Hypothalamus (tissue), 51 donors: ENCODE measurements at places on chromosomes 7 and 10.

- no peak for DNase-seq
Observed at GRCh38 chr10:50990568-50991455, 83.5 kb upstream of the PRKG1 start.

- no peak for DNase-seq
Observed at GRCh38 chr10:17547060-17547459, 70.1 kb downstream of the HACD1 start.

GRCh38 chr10:93376372-93377293 lies 105.5 kb downstream of the MYOF start:
- no peak for DNase-seq

- DNase-seq, result peak; percentile 51
Observed at GRCh38 chr10:76984559-76985443, 652.8 kb downstream of the KCNMA1 start.

DNA sequence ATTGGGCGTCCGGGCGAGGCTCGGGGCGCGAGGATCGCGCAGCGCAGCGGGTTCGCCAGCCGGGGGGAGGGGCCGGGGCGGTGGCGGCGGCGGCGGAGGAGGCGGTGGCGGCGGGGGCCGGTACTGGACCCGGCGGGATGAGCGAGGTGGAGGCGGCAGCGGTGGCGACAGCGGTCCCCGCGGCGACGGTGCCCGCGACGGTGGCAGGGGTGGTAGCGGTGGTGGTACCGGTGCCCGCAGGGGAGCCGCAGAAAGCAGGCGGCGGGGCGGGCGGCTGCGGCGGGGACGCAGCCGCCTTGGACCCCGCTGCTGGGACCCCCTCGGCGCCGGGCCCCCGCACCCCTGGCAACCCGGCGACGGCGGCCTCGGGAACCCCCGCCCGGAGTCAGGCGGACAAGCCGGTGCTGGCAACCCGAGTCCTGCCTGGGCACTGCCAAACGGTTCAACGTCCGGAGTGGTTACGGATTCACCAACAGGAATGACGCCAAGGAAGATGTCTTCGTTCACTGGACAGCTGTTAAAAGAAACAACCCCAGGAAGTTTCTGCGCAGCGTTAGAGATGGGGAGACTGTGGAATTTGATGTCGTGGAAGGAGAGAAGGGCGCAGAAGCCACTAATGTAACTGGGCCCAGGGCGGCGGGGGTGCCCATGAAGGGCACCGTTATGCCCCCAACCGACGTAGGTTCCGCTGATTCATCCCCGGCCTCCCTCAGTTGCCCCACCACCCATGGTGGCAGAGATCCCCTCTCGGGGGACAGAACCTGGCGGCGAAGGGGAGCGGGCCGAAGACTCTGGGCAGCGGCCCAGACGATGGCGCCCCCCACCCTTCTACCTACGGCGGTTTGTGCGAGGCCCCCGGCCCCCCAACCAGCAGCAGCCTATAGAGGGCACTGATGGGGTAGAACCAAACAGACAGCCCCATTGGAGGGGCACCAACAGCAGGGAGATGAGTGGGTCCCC lies 100.3 kb upstream of the CPXM2 start:
- no peak for DNase-seq

DNA sequence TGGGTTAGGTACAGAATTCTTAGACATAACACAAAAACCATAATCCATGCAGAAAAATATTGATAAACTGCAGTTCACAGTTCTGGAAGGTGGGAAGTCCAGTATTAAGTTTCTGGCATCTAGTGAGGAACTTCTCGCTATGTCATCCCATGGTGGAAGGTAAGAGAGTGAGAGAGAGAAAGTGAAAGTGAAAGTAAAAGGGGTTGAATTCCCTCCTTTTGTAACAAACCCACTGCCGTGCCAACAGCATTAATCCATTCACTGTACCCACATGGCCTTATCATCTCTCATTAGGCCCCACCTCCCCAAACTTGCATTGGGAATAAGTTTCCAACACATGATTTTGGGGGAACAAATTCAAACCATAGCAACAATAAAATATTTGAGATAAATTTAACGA lies 17.1 kb downstream of the ZNF485 start:
- DNase-seq, result no peak

DNA sequence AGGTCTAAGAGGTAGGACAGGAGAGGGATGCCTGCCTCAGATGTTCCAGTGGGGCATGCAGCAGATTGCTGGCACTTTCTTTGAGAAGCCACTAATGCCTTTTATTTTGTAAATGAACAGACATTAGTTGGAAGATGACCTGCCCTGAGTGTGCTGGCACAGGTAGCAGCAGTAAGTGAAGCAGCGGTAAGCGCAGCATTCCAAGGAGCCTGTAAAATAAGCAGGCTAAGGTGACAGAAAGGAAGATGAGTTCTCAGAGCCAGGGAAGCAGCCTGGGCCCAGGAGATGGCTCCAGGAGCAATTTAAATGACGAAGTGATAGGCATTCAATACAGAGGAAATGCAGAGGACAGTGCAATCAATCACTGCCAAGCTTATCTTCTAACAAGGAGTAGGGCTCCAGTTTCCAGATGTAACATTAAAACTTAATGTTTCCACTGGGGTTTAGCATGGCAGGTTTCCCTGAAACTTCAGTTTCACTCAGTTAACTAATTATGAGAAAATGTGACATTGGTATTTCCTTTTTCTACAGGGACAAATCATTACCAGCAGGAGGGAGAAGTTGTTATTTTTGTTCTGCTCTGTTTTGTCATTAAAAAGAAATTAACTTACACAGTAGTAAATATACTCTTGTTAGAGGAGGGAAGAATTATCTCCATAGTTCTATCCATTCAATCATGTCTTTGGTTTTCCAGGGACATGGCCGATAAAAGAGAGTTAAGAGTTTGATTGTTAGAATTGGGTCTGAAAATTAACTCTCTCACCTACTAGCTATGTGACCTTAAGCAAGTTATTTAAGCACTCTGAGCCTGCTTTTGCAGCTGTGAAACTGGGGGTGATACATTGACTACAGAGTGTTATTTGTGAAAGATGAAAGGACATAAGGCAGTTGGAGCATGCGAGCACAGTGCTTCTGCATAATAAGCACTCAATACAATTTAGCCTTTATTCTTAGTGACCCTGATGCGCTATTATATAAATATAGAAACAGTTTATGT lies 96.6 kb upstream of the PTN start:
- DNase-seq, result no peak

DNA sequence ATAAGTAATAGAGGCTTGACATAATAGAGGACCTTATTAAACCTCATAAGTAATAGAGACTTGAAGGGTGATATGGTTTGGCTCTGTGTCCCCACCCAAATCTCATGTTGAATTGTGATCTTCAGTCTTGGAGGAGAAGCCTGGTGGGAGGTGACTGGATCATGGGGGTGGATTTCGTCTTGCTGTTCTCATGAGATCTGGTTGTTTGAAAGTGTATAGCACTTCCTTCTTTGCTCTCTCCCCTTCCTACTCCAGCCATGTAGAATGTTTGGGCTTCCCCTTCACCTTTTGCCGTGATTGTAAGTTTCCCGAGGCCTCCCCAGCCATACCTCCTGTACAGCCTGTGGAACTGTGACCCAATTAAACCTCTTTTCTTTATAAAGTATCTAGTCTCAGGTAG lies 8.6 kb downstream of the KIFBP start:
- no peak for DNase-seq

DNA sequence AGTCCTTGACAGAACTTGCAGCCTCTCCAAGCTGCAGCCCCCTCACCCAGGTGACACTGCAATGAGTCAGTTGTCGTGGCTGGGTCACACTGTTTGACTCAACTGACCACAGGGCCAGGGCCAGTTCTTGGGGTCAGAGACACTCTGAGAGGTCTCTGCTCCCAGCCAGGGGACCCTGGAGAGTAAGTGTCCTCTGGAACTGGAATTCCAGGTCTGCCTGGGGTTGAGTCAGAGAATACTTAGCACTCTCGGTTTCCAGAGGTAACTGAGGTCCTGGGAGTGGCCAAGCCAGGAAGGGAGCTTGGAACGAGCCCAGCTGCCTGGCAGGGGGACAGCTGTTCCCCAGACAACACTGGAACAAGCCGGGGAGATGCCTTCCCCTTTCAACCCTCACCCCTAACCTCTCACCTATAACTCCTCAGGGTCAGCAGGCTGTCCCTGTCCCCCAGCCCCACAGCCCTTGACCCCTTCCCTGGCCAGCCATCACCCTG lies 2.2 kb upstream of the MYL10 start:
- no peak for DNase-seq

GRCh38 chr7:84083846-84084245 lies 110.7 kb downstream of the SEMA3A start:
- no peak for DNase-seq

DNA sequence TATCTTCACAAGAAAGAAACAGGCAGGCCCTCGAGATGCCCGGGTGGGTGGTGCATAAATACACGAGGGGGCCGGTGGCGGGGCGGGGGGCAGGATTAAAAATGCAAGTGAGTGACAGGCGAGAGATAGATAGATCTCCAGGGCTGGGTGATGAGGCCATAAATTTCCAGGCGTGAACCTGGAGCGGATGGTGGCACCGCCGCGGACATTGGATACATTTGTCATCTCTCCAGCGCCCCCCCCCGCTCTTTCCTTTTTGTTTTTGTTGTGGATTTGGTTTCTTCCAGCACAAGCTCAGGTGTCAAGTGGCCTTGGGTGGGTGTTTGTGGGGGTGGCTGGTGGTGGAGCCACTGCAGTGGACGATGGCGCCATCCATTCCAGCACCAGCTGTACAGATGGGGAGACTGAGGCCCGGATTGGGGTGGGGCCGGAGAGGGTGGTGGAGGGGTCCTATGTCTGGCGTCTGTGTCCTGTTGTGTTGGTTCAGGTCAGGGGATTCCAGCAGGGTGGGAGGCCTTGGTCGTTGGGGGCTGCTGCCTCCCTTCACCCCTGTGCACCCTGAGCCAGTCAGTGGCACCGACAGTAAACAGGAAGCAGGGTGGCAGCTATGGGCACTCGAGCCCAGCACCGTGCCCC lies 2.9 kb downstream of the ELFN1 start:
- DNase-seq, result no peak

GRCh38 chr10:124731551-124731950 lies 12.6 kb downstream of the FAM53B start:
- DNase-seq, result no peak

- peak; percentile 54 for DNase-seq
Observed at GRCh38 chr10:22086730-22087401, 83.3 kb upstream of the DNAJC1 start.

- no peak for DNase-seq
Observed at GRCh38 chr10:44372181-44372580, 12.7 kb downstream of the CXCL12 start.

- DNase-seq, result no peak
Observed at GRCh38 chr7:17289074-17289645, 9.3 kb upstream of the AHR start.

DNA sequence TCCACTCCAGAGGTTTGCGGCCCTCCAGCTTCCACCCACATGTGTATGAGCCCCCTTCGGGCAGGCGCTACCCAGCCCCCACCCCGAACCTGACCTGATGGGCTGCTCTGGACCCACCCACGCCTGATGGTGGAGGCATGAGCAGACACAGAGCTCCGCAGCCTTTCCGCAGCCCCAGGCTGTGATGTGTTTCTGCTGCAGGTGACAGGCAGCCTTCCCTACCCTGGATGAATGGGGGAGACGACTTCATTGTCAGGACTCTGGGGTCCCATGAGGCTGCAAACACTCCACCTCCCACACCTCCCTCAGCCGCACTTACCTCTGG lies 61.2 kb downstream of the OAT start:
- DNase-seq, result no peak

DNA sequence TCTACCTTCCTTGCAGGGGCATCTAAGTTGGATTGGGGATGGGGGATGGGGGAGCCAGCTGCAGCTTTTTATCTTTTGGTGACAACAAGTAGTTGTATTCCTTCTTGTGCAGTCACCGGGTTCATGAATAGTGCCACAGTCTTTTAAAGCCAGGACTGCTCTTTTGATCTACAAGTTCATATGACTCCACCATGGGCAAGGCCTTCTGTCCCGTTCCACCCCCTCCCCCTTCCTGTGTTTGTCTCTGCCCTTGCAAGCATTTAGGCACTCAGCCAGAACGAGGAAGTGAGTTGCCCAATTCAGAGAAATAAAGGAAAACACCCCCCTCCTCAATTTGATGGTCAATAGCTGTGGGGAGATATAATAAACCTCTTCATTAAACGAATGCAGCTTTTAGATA lies 44.8 kb upstream of the EGR2 start:
- DNase-seq, result no peak

DNA sequence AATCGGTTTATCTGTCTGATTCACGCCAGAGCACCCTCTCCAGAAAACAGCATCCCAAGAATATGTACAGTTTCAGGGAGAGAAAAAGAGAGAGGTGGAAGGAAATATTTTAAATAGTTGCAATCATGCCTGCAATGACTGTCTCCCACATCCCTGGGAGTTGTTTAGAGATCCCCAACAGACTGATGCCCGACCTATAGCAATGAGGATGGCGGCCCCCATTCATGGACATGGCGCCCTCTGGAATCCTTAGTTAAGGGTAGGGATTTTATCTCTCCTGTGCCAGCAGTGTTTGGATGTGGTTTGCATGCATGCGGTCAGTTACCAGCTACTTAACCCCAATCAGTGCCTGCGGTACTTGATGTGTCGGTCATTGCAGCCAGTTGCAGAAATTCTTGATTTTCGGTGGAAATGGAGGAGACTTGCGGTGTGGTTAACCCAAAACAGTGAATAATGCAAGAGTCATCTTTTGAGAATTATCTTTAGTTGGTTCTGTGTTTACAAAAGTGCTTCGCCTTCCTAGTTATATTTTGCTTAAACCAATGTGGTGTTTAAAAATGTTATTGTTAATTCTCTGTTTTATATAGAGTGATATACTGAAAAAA lies 186.0 kb upstream of the TCF7L2 start:
- DNase-seq, result no peak

DNA sequence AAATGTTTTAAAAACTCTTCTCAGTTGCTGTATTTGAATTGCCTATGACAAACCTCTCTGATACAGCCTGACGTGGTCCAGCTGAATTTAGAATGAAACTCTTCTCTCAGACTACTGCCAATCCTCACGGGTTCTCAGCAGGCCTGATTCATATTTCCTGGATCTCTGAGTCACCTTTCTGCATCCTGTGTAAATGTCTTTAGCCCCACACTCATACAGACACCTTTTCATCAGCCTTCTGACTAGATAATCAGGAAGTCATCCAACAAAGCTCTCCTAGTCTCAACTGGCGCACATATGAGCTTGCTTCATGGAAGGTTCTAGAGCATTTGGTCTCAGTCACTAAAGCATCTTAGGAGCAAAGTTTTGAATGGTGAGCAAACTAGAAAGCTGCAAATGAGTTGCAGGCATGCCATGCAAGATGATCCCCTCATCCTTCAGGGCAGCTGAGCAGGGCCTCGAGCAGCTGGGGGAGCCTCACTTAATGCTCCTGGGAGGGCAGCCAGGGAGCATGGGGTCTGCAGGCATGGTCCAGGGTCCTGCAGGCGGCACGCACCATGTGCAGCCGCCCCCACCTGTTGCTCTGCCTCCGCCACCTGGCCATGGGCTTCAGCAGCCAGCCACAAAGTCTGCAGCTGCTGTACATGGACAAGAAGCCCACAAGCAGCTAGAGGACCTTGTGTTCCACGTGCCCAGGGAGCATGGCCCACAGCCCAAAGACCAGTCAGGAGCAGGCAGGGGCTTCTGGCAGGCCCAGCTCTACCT lies 182.8 kb downstream of the ARHGAP12 start:
- DNase-seq, result no peak

DNA sequence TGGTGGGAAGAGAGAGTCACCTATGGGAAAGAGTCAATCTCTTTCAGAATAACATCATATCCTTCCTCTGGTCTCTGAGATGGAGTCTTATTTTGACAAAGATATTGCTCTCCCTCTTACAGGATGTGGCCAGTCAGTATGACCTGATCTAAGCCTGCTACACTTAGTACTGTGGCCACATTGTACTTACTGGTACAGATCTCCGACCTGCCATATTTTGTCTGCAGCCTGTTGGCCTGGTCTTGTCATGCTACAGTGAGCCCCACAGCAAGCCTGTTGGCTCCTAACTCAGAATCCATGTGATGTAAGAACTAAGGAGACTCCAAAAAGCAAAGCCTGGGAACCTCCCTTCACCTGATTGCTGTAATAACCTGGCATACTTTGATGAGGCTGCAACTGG lies 377.8 kb downstream of the SFMBT2 start:
- DNase-seq, result no peak
